Caki2 (cell line): ENCODE measurements at places on chromosomes 3 and 15. TPM values are rescaled to one million over a fixed set of nuclear protein-coding genes. Genes with fewer than 3 reads are reported as not detected.

- no peak for DNase-seq
Observed at GRCh38 chr3:38634111-38634510, 15.4 kb downstream of the SCN5A start.

- DNase-seq = no peak
Observed at GRCh38 chr3:127050733-127051132, 67.8 kb downstream of the PLXNA1 start.

DNA sequence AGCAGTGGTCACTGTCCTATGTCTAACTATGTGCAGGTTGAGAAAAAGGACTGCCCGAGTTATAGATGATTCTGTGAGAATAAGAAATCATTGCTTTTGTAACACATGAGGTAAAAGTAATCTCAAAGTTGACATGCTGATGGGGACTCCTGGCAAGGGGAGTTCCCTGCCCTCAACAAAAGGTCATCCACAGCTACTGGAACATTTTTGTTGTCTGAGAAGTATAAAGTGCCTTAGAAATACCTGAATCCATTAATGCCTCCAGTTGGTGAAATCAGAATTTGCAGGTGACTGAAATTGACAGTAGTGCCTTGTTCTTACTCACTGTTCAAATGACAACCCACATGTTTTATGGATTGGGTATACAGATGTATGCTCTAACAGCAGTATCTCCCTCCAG lies 43.7 kb upstream of the RBM5 start:
- DNase-seq = no peak

The UBAP1L gene
- total RNA-seq = not detected in 2 replicates

- no peak for DNase-seq
Observed at GRCh38 chr3:15327941-15328340, 4.4 kb downstream of the SH3BP5 start.

DNA sequence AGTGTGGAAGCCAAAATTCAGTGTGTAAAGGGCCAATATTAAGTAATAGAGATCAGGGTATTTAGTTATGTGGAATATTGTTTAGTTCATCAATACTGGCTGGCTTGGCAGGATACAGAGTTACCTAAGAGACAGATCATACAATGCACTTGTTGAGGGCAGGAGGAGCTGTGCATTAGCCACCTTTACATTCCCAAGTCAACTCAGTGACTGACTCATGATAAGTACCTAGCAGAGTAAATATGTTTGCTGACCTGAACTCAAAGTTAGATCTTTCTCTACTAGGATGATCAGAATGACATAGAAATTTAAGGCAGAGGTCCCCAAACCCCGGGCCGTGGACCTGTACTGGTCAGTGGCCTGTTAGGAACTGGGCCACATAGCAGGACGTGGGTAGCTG lies 3.5 kb upstream of the ABHD17C start:
- no peak for DNase-seq

DNA sequence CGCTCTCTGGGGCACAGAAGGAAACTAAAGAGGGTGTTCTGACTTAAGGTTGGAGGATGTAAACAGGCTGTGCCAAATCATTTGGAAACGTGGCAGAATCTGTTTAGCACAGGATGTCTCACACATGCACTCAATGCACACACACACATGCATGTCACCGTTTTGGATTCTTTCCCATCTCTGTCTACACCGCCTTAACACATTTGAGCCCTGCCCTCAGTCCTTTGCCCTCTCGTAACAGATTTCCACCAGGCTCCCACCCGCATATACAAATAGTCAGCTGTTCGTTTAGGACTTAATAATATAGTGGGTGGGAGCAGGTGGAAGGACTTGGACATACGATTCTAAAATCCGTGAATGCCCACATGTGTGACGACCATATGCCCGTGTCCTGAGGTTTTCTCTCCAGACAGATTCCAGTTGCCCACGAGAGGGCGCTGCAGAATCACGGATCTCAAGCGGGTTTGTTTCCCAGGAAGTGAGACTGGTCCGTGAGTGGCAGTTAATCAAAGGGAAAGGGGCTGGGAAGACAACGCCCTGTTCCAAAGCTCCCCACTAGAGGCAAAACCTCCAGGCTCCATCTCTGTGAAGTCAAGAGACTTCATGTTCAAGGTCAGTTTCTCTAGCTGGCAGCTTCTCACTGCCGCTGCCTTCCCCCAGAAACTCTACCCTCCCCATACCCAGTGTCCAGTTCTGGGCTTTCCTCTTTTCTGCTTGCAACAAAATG lies 44.5 kb downstream of the NOX5 start:
- DNase-seq = peak; percentile 81

GRCh38 chr3:58260733-58261132 lies 23.1 kb downstream of the ABHD6 start:
- no peak for DNase-seq

The MRPS25 gene
- total RNA-seq = 14.2 and 17.9 TPM in 2 replicates

DNA sequence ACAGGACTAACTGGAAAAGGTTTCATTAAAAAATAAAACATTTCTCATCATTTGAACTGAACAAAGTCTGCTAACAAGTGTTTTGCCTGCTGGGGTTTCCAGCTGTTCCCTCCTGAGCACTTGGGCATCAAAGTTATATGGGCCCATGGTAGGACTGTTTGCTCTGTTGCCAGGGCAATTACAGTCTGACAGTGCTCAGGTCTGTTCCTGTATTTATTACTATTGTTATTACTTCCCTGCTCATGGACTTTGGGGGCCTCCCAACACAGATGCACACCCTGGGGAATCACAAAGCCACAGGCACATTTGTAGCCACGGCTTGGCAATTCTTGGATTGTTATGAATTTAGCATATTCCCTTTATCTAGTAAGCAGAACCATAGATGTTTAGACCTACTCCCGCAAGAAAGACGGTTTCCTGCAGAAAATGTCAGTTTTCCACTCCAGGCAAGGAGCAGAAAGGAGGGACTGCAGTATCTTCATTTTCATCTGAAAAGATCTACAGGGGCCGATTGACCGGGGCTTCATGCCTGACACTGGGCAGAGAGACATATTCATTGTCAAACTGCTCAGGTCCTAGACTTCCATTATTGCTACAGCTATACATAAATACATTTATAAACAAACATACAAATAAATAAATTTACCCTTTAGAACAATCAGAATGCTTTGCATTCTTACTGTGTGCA lies 580.2 kb downstream of the AGBL1 start:
- no peak for DNase-seq

DNA sequence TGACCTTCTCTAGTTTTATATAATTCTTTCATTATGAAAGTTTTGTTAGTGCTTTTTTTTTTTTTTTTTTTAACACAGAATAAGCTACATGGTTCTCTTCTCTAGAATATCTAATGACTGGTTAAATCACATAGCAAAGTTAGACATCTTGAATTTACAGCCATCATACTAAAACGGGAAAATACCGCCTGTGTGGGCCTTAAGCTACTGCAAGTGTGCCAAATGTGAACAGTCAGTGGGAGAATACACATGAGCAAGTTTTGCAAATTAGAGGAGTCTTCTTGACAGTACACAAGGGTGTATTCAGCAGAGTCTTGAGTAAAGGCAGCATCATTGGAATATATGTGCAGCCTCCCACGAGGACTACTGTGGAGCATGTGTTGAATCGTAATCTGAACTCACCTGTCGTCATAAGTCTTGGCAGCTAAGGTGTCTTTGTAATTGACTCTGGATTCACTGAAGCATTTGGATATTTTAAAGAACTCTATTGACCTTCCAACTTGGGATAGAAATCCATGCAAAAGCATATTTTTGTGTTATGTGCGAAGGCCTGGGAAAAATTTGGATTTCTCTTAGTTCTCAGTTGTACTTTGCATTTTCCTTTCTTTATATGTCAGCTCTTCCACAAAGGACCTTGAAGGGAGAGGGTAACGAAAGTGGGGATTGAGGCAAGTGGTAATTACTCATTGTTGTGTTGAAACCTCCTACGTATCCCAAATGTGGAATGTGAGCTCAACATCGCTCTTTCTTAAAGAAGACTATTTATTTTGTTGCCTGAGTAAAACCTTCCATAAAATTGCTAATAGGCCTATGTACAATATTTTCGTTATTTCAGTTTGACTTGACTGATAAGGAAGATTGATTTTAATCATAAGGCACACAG lies 117.4 kb downstream of the ATG7 start:
- DNase-seq = no peak

- DNase-seq = peak; percentile 59
Observed at GRCh38 chr3:183381179-183381578, 47.2 kb downstream of the MCF2L2 start.

The NT5DC2 gene
- total RNA-seq = 13.2 and 14.4 TPM in 2 replicates

DNA sequence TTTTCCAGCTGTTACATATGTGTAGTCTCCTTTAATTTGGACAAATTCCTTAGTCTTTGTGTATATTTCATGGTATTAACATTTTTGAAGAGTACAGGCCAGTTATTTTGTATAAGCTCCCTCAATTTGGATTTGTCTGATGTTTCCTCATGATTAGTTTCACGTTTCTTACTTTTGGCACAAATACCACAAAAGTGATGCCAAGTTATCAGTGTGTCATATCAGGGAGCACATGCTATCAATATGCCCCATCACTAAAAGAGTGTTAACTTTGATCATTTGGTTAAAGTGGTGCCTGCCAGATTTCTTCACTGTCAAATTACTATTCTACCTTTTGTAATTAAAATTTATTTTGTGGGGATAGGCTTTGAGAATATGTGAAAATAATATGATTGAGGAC lies 14.6 kb downstream of the PCNP start:
- no peak for DNase-seq

DNA sequence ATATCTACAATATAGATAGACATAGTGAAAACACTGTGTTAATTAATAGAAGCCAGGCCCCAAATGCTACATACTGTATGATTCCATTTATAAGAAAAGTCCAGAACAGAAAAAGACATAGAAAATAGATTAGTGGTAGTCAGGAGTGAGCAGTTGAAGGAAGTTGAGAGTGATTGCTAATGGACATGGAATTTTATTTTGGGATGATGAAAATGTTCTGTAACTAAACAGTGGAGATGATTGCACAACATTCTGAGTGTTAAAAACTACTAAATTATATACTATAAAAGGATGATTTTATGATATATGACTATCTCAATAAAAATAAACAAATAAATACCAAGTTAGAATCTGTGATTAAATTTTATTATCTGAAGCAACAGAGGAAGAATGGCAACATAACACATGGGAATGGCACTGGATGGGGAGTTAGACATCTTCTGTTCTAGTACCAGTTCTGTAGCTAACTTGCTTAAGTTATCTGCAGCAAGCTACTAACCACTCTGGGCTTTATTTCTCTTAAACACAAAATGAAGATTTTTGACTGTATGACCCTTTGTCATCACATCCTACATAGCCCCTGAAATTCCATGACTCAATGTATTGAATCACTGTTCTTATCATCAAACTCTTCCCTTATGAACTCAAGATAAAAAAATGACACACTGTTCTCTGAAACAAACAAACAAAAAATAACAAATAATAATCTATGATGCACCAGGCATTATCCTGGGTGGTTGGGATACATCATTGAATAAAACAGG lies 612.7 kb downstream of the TBL1XR1 start:
- DNase-seq = no peak

- DNase-seq = no peak
Observed at GRCh38 chr3:98594628-98595324, 1.4 kb upstream of the CPOX start.

- DNase-seq = no peak
Observed at GRCh38 chr3:107599772-107600145, 77.0 kb downstream of the BBX start.

The SYNPR gene
- not detected in 2 replicates for total RNA-seq

The SLITRK3 gene
- total RNA-seq = not detected in 2 replicates

GRCh38 chr3:29297998-29298397 lies 17.1 kb downstream of the RBMS3 start:
- DNase-seq = no peak

GRCh38 chr3:127779747-127780146 lies 42.6 kb downstream of the MGLL start:
- DNase-seq = no peak

DNA sequence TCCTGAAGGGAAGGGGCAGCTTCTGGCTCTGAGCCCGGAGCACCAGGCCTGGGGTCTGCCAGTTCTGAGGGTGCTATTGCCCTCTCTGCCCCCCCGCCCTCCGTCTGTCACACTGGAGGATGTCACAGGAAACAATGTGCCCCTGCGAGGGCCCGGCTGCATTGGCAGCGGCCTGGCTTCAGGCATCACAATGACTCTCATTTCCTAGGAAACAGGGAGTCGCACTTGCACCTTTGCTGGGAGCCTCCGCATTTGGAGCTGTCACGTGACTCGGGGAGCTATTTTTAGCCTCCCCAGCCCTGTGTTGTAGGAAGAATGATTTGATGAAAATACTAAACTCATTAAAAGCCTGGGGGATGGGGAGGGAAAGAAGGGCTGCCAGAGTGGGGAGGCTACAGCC lies 518.9 kb downstream of the SHQ1 start:
- DNase-seq = no peak

The CACNA2D2 gene
- 0.03 TPM in 2 replicates for total RNA-seq

The CTXN2 gene
- not detected in 2 replicates for total RNA-seq

The SNTN gene
- total RNA-seq = not detected in 2 replicates

The ATP13A4 gene
- not detected in 2 replicates for total RNA-seq

- no peak for DNase-seq
Observed at GRCh38 chr15:100690032-100690794, 87.8 kb downstream of the ASB7 start.

The ITIH1 gene
- total RNA-seq = not detected in 2 replicates

The PLSCR2 gene
- not detected in 2 replicates for total RNA-seq

DNA sequence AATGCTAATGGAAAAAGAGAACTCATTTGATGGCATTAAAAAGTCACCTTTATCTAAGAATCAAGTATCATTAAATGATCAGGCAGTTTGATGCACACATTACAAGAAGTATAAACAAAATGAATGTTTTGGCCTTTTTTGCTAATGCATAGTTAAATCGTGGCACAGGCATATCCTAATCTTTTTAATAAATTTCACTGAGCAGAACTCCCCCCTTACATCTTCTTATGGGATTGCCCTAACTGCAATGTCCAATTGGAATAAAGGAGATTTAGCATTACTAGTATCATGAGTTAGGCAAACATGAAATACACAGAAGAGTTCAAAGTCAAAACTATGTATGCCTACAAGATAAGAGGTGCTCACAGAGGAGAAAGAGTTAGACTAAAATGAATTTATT lies 32.7 kb downstream of the USF3 start:
- no peak for DNase-seq

GRCh38 chr3:197491923-197492664 lies 63.7 kb downstream of the BDH1 start:
- DNase-seq = no peak

- no peak for DNase-seq
Observed at GRCh38 chr3:179304605-179305004, 18.2 kb upstream of the ZNF639 start.

GRCh38 chr3:66520724-66521123 lies 19.9 kb upstream of the LRIG1 start:
- no peak for DNase-seq

GRCh38 chr3:13245615-13245978 lies 172.4 kb upstream of the IQSEC1 start:
- DNase-seq = no peak
